Activated naive CD4-positive, alpha-beta T cell treated with anti-CD3 and anti-CD28 coated beads, Interleukin-2, amount 10 ng/mL, durations not matched to agents 7 days and 5 days (primary cell): ENCODE measurements at places on chromosomes 2 and 18.
A peak's percentile ranks its signal among the peaks of the same experiment; 100 is the strongest.

- no peak for DNase-seq
Measured at GRCh38 chr18:39506581-39507330, 1941.2 kb upstream of the CELF4 start.

DNA sequence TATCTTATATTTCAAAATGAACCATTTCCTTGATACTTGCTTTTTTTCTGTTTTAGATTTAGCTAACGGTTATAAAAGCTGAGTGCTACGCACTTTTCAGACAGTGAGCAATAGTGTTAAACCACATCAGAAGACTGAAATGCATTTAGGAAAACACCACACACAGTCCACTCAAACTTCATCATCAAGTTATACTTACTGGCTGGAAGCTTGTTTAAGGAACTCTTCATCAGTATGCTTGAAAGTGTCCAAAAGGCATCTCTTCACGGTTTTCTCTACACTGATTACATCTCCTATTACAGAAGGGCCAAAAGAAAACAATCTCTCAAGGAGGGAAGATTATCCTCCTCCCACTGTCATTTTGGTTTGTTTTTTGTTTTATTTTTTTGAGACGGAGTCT, 19.7 kb downstream of the ILKAP start:
- DNase-seq = no peak

DNA sequence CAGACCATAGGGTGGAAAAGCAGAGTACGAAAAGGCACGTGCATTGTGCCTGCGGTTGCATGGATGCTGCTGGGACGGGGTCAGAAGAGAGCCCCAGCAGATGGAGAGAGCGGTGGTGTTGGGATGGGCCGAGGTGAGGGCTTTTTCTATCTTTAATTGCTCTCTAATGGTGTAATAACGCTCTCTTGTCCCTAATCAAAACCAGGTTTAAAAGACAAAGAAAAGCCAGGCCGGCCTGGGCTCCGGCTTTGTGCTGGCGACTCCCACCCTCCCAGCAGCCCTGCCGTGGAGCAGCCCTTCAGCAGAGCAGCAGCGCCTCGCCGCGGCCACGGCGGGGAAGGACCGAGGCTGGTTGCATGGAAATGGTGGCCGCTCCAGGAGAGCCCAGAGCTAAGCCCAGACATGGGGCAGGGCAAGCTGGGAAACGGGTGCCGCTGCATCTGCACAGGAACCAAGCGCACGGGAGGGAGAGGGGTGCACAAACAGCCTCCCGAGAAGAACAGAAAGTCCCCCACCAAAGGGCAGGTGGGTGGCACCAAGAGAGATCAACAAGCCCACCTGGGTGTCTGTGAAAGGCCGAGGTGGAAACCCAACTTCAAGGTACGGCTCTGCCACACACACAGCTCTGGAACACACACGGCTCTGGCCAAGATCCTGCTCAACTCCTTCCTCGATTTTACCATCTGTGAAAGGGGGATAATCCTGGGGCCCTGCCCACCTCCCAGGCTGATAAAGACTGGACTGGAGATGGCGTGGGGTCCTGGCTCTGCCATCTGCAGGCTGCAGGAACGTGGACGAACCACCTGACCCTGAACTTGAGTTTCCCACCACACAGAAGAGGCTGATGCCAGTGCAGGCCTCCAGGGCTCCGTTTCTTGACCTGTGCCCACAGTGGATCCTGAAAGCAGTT, 15.0 kb downstream of the HS1BP3 start:
- peak; percentile 53 for DNase-seq

DNA sequence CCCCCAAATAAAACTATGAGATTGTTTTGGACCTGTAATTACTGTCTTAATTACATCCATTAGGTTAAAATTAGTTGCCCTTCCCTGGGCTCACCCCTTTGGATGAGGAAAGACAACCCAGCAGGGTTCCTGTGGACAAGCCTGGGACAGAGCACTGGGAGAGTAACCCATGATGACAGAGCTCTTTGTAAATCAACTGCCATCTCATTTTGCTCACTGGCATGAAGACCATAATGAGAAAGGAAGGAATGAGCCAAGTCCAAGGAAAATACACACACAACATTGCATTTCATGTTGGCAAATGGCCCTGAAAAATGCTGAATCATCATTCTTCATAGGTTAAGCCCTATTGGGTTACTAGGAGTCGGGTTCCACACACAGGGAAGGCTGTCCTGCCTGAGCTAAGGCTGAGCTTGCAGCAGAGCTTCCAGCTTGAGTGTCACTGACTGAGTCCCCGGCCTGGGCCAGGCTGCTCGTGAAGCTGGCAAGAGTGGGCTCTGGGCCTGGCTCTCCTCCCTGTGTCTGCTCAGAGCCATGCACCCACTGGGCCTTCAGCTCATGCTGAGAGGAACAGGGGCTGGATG, 94.1 kb upstream of the ACAA2 start:
- no peak for DNase-seq

DNA sequence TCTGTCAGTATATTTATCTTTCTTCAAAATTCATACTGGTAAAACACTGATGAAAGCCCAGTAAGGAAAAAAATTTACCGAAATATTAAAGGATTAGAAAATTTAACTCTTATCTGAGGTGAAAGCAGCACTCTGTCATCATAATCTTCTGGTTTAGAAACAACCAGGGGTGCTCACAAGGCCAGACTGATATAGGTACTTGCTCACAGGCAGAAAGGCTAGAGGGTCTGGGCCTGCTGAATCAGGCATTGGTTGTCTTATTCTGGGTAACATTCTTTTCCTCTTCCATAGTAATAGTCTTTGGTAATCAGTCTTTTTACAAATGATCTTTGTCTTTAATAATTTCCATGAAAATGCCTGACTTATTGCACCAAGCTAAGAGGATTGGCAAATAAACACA, 221.4 kb upstream of the TFPI start:
- DNase-seq = no peak

- DNase-seq = no peak
Measured at GRCh38 chr2:151760139-151760650, 25.9 kb upstream of the NEB start.

- peak; percentile 78 for DNase-seq
Measured at GRCh38 chr2:72892506-72893173, 5.4 kb downstream of the SPR start.

DNA sequence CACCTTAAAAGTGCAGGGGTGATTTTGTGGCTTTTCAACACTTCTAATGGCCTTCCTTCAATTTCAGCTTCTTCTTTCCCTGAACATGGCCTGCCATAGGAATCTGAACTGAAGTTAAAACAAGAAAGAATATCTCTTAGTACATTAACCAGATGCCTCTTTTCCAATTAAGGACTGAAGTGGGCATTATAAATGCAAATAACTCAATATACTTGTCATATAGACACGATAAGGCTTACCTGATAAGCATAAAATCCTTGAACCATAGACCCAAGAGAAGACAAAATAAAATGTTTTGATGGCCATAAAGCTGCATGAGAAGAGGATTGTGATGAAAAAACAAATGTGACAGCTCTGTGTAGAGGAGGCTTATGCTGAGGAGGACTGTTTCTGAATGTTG, 173.1 kb downstream of the MC4R start:
- no peak for DNase-seq

DNA sequence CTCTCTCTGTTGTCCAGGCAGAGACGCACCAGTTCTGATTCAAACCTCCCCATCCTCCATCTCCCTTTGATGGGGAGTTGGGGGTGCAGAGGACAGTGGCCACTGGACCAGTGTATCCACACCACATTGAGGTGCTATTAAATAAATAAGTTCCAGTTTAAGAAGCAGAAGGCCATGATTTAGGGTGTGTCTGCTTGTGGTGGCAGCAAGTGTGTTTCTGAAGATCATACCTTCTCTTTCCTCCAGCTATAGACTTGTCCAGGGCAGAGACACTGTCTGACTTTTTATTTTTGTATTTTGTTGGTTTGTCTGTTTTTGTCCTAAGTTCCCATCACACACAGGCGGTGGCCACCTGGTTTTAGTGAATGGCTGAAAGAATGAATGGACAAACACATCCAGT, 16.5 kb upstream of the INO80C start:
- DNase-seq = no peak

DNA sequence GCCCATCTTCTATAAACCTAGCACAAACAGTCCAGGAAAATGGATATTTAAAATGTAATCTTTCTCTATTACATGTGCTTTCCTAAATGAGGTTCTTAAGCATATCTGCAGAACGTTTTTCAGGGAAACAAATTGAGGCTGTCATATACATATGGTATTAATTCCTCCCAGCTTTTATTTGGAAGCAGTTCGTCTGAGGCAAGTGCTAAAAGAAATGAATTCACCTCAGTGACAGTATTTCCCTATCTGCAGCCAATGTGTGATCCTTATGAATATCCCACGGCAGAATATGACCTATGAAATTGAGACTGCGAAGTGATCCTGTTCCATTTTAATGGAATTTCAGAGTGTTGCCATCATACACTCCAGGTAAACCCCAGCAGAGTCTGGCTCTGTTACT, 7.1 kb downstream of the MYOM1 start:
- DNase-seq = no peak

- DNase-seq = no peak
Measured at GRCh38 chr2:111923276-111923804, 24.9 kb downstream of the MERTK start.

- no peak for DNase-seq
Measured at GRCh38 chr2:70778676-70779075, 10.7 kb upstream of the ADD2 start.

DNA sequence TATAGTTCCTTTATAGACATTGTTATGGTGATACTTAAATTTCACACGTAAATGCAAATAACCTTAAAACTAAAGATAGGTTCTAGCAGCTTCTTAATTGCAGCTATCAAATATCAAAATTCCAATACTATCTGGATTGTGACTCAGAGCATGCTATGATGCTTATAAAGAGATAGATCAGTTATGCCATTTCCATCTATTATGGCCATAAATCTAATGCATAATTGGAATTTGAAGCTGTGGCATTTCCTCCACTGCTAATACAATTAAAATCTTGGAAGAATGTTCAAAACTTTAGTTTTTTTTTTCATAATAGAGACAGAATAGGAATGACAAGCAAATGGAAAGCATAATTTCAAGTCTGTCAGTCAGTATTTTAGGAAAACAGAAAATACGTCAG, 220.8 kb upstream of the GALNT5 start:
- no peak for DNase-seq

DNA sequence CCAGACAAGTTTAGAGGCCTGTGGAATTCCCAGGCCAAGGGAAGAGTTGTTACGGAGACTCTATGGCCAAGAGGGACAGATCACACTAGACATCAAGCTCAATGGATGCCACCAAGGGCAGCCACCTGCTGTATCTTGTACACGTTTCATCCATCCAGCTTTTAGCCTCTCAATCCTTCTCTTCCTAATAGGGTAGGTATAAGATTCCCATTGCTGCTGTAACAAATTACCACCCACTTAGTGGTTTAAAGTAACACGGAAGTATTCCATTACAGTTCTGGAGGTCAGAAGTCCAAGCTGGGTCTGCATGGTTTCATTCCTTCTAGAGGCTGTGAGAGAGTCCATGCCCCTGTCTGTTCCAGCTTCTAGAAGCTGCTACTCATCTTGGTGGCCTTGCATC, 87.8 kb downstream of the GBX2 start:
- DNase-seq = no peak

DNA sequence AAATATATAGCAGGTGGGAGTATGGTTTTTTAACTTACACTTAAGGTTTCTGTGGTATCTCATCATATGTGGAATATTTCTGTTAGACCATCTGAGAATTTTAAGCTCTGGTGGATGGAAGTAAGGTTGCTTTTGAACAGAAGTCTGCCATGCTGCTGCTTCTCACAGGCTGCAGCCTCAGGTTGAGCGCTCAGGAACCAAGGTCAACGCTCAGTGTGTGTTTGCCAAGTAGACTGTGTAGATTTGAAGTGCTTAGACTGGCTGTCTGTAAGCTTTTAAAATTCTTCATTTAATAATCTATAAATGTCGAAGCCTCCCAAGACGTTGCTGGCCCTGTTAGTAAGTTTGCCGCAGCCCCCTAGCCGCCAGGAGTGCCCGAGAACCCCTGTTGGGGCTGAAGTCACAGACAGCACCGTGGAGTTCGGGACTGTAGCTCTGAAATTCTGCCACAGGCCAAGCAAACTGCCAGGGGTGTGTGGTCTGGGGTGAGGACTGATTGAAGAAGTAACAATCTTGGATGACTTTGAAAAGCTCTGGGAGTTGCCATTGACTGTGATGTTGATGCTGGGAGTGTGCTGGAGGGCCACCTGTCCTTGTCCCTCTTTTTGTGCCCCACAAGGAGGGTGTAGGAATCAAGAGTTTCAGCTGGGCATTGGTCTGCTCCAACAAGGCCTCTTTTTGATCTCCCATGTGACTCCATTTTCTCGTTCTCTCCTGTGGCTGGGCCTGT, 26.9 kb downstream of the INPP4A start:
- DNase-seq = no peak

GRCh38 chr2:191935247-191935646, 88.4 kb upstream of the CAVIN2 start:
- DNase-seq = no peak

DNA sequence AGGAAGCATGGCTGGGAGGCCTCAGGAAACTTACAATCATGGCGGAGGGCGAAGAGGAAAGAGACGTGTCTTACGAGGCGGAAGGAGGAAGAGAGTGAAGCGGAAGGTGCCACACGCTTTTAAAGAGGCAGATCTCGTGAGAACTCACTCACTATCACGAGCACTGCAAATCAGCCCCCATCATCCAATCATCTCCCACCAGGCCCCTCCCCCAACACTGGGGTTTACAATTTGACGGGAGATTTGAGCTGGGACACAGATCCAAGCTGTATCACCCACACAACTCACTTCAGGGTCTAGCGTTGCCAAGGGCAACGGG, 5.1 kb upstream of the BOK start:
- DNase-seq = no peak

DNA sequence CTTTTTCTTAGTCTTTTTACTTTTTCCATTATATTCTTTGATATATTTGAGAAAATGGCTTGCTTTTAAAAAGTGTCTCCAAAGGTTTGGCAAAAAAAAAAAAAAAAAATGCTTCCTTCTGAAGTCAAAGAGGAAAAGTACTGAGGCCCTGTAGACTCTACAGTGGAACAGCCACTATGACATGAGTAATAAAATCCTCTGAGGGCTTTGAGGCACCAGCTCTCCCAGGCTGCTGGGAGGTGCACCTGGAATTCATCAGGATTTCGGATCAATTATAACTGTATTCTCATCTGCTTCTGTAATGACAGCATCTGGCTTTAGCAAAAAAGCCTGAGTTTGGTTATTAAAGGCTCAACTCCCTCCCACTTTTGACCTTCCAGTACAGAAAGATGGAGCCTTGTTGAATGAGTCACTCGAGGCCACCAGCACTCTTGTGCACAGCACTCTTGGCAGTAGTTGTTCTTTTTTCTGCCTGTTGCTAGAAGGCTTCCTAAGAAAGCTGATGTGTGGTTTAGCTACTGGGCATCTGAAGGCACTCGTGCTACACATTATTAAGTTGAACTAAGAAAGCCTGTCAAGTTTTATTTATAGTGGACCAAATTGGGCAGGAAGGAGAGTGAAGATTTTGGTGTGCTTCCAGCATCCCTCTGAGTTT, 131.3 kb downstream of the PRPF40A start:
- no peak for DNase-seq

DNA sequence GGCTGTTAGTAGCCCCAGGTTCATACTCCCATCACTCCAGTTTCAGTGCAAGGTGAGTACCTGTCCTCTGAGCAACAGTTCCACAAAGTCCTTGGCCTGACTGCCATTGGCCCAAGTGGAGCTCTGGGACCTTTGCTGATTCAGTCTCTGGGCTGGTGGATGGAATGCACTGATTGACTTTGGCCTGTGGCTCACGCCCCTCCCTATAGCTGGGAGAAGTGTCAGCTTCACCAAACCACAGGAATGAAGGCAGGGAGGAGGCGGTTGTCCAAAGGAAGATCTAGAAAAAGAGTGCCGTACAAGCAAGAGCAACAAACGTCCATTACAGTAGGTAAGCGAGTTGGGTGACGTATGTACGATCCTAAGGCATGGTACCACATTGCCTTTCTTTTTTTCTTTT, 34.0 kb downstream of the QPCT start:
- DNase-seq = no peak
